ENCODE measurements at places on chromosomes 2 and 18. TPM values are rescaled to one million over a fixed set of nuclear protein-coding genes. Genes with fewer than 3 reads are reported as not detected.

The GNAL gene
- 0.34 TPM for total RNA-seq

The ATOH8 gene
- 15.1 TPM for total RNA-seq

The CABLES1 gene
- 1.5 TPM for total RNA-seq

The FSIP2 gene
- total RNA-seq: under 0.01 TPM

The FAM237A gene
- total RNA-seq: not detected

The HOXD12 gene
- total RNA-seq: not detected

The SETBP1 gene
- total RNA-seq: 0.67 TPM

The CTAGE1 gene
- not detected for total RNA-seq

The ABCG5 gene
- not detected for total RNA-seq

The GULP1 gene
- total RNA-seq: 27.9 TPM

The RRM2 gene
- 186 TPM for total RNA-seq

The SLC9A4 gene
- total RNA-seq: not detected

The SGO2 gene
- total RNA-seq: 23.2 TPM

The CD8B gene
- not detected for total RNA-seq

The CRYGC gene
- total RNA-seq: not detected

The L3MBTL4 gene
- under 0.01 TPM for total RNA-seq

The TBR1 gene
- not detected for total RNA-seq

The LHCGR gene
- total RNA-seq: not detected

The CRYGA gene
- total RNA-seq: not detected

The ATP6V1B1 gene
- total RNA-seq: 4.4 TPM

The DLX2 gene
- total RNA-seq: 0.15 TPM

The ST6GAL2 gene
- total RNA-seq: under 0.01 TPM

The MRPS9 gene
- 20.8 TPM for total RNA-seq

The SERPINB7 gene
- total RNA-seq: 4.2 TPM

The SP140 gene
- 2.0 TPM for total RNA-seq

The TRIM43 gene
- total RNA-seq: not detected

The CXCR1 gene
- not detected for total RNA-seq

The UCN gene
- 0.15 TPM for total RNA-seq

The DLGAP1 gene
- total RNA-seq: 0.34 TPM

The SUPT7L gene
- total RNA-seq: 17.2 TPM

The PPM1B gene
- 13.6 TPM for total RNA-seq

The GALNT3 gene
- 0.84 TPM for total RNA-seq

The ANKRD30B gene
- total RNA-seq: not detected

The RAB17 gene
- under 0.01 TPM for total RNA-seq

The MOGAT1 gene
- total RNA-seq: not detected

The SULT1C2 gene
- under 0.01 TPM for total RNA-seq

The C2orf78 gene
- total RNA-seq: not detected

The RAB6C gene
- not detected for total RNA-seq

The DCDC2C gene
- not detected for total RNA-seq

The CNTNAP5 gene
- total RNA-seq: not detected

The MDH1B gene
- 0.34 TPM for total RNA-seq

The PROKR1 gene
- total RNA-seq: not detected

The MEP1B gene
- not detected for total RNA-seq

The TRIM43B gene
- total RNA-seq: not detected

The EDAR gene
- not detected for total RNA-seq

The UXS1 gene
- 33.7 TPM for total RNA-seq

The KRTCAP3 gene
- total RNA-seq: not detected

The TWIST2 gene
- total RNA-seq: 134 TPM

The TUBA3E gene
- not detected for total RNA-seq

The GPR155 gene
- total RNA-seq: 0.74 TPM

The HOXD8 gene
- total RNA-seq: not detected

The OR6B3 gene
- not detected for total RNA-seq

The C2orf76 gene
- 10.9 TPM for total RNA-seq

The TWSG1 gene
- 48.5 TPM for total RNA-seq

The SLC4A5 gene
- total RNA-seq: under 0.01 TPM

The SRSF7 gene
- 143 TPM for total RNA-seq

Measured in bronchus fibroblast of lung (primary cell).